ENCODE measurements at places on chromosomes 1 and 21.

DNA sequence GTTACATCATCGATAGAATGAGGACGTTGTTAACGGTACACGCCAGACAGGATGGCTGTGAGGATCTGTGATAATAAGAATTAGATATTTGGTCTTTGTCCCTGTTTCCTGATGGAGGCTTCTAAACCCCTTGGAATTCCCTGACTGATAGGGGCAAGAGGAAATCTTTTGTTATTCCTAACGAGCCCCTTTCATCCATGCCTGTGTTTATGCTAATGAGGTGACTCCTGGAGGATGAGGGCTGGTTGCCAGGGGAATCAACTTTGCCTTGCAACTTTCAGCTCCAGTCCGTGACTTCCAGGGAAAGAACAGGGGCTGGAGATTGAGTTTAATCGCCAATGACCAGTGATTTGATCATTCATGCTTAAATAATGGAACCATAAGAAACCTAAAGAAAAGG, 39.3 kb upstream of the NLRP3 start:
- DNase-seq = no peak

GRCh38 chr1:227766015-227766634, 30.9 kb downstream of the SNAP47 start:
- DNase-seq = peak; percentile 91

GRCh38 chr1:207826557-207827487, 75.0 kb downstream of the CD46 start:
- DNase-seq = no peak

GRCh38 chr1:59635097-59635496, 179.7 kb upstream of the HOOK1 start:
- DNase-seq = no peak

- no peak for DNase-seq
Measured at GRCh38 chr1:117596023-117596720, 9.7 kb upstream of the TENT5C start.

- DNase-seq = no peak
Measured at GRCh38 chr1:151897991-151898431, 11.3 kb downstream of the THEM4 start.

DNA sequence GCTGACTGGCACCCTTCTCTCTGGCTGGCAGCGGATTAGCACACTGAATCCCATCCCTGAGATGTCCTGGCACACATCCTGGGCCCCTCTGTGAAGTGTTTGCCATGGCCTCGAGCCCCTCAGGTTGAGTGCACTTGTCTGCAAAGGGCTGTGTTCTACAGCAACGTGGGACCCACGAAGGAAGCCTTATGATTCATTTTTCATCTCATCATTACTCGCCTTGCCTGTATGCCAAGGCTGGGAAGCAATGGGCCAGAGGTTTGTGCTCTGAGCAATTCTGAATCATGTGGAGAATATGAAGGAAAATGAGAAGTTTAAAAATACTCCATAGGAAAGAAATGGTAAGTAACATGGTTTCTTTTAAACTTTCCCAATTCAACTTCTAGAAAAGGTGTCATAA, 124.8 kb upstream of the LMO4 start:
- no peak for DNase-seq

GRCh38 chr21:42858185-42858847, 21.0 kb downstream of the WDR4 start:
- no peak for DNase-seq

DNA sequence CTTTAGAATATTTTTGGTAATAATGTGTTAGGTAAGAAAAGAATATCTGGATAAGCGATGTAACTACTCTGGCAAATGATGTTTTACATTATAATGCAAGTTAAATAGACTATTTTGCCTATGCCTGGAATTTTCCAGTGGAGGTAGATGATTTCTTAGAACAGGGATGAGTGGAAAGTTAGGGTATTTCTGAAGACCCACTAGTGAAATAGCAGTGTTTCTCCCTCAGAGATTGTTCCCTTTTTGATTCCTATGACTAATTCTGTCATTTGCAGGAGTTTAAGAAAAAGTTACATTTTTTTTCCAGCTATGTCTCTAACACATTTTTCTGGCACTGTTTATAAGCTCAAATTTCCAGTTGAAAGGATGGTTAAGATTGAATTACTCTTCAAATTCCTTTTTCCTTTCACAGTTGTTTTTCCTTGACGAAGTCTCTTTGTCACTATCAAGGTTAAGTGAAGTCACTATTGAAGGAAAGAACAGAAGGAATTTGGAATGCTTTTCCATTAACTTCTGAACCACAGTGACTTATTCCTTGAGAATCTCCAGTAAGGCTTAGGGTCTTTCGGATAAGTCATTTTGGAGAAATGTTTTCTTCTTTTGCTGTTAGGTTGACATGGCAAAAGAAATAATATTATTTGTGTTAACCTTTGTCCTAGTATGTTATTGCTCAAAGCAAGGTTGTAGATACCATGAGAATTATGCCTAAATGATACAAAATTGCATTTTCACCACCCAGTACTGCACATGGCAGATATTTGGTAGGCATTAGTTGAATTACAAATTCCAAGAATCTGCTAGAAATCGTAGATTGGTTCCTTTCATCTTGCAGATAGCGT, 42.9 kb upstream of the ZNF326 start:
- DNase-seq = peak; percentile 51

- DNase-seq = no peak
Measured at GRCh38 chr1:28684937-28685336, 16.4 kb downstream of the GMEB1 start.

DNA sequence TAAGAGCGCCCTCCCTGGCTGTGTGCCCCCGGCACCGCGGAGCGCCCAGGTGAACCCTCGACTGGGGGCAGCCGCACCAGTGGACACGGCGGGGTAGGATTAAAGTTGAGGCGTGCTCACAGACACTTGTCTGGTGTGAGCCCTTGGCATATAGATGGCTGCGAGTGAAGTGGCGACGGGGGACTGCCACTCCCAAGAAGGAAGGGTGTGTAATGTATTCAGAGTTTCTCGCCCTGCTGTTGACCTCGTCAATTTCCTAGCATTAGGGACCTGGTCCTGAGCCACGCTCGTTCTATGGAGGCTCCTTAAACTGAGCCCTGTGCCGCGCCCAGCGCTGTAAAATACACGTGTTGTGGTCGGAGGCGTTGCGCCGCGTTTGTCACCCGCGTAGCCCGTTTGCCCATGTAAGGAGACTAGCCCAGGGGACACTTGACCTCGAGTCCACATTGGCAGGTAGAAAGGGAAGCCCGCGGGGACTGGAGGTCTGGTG, 554 bp downstream of the EVA1C start:
- no peak for DNase-seq

DNA sequence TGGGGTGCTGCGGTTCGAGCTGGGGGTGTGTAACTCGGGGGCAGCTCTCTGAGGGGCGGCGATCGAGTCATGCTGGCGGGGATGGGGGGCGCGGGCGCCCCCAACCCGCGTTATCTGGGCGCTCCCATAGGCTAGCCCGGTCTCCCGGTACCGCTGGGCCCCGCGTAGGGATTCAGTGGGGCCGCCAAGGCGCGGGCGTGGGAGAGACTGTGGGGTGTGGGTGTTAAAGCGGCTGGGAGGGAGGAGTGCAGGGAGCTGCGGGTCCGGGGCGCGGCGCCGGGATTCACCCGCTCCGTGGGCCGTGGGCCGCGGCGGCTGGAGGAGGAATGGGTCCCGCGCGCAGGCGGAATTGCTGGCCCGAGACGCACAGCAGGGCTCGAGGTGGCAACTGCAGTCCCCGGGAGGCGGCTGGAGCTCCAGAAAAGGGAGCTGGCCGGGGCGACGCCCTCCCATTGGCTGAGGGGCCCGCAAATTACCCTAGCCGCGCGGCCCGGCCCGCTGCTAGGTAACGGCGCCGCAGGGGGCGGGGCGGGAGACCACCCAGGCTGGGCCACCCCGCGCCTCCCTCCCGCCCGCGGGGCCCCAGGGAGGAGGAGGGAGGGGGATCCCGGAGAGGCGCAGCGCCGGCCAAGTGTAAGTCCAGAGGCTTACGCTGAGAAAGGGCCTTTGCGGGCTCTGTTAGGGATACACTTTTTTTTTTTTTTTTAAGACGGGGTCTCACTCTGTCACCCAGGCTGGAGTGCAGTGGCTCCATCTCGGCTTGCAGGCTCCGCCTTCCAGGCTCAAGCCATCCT, at the start of gene PTCH2:
TSS of gene PTCH2 (minus strand) at position 392 of the 794 bp plus-strand sequence. CDS start at position 71, 321 bp downstream.
- DNase-seq = peak; percentile 83

DNA sequence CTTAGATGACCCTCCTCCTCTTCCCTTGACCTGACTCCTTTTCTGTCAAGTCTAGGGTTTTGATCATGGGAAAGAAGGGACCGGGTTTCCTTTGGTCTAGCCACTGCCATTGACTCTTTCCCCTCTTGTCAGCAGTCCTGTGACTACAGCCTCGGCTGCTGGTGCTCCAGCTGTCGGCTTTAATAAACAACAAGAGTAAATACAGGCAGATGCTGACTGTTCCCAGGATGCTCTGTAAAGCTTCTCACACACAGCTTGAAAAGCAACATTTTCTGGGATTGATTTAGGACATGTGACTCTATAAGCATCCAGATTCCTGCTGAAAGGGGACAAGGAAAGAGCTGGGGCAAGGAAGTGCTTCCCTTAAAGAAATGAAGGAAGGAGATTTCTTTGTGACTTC, 53.5 kb upstream of the CTTNBP2NL start:
- DNase-seq = no peak

DNA sequence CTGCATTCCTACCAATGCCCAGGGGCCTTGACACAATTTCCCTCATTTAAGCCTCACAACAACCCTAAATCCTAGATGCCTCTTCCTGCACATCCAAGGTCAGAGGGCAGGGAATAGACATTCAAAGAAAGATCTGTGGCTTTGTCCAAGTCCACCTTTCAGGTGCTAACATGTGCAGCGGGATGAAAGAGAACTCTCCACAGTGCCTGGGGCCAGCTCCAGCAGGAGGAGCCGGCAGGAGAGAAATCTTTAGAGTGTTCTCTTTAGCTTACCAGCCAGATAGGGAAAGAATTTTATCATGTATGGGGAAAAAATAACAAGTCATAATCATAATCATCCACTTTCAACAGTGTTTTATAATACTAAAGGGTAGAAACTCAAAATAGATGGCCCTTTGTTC, 319.7 kb downstream of the MATN1 start:
- no peak for DNase-seq

- DNase-seq = no peak
Measured at GRCh38 chr1:215617979-215618378, 50.9 kb downstream of the KCTD3 start.

DNA sequence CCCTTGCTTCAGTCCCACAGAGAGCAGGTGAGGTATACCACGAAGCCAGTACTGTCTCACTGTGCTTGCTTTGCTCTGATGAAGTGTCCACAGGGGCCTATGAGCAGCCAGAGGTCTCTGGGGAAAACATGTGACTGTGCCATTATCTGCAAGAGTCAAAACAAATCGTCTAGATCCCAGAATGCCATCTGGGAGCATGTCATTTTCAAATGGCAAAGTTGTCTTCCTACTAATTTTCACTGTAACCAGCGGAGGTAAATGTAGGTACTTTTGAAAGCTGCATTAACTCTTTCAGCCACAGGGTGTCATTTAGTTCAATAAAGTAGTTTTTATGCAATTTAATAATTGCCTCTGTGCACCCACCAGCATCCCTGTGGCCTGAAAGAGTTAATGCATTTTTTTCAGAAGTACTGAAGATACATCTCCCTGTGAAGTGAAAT, 173.6 kb upstream of the SGIP1 start:
- DNase-seq = no peak

- no peak for DNase-seq
Measured at GRCh38 chr1:203158960-203159665, 16.5 kb downstream of the MYBPH start.

DNA sequence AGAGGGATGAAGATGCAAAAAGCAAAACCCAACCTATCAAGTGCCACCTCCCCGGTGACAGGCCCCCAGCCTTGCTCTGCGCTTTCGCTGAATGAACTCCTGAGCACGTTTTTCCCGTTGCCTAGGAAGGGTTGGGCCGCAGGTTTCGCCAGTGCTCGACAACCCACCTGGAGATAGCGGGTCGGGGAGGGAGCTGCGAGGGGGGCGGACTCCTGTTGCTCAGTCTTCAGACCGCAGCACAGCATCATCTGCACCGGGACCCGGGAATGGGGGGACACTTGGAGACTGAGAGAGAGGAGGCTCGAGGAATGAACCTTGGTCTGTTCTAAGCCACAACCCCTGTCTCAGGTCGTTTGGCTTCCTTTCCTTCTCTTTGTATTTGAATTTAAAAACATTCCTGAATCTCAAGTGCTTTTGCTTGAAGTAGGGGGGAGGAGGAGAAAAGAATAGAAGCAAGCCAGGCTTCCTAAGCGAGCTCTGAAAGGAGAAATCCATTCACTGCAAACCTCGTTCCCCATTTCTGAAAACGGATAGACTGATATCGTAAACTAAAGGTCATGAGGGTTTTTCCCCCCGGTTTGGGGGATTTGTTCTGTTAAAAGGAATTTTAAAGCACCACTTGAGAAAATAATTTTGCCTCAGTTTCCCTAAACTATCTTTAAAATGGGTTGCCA, 1.2 kb downstream of the AK5 start:
- DNase-seq = no peak

DNA sequence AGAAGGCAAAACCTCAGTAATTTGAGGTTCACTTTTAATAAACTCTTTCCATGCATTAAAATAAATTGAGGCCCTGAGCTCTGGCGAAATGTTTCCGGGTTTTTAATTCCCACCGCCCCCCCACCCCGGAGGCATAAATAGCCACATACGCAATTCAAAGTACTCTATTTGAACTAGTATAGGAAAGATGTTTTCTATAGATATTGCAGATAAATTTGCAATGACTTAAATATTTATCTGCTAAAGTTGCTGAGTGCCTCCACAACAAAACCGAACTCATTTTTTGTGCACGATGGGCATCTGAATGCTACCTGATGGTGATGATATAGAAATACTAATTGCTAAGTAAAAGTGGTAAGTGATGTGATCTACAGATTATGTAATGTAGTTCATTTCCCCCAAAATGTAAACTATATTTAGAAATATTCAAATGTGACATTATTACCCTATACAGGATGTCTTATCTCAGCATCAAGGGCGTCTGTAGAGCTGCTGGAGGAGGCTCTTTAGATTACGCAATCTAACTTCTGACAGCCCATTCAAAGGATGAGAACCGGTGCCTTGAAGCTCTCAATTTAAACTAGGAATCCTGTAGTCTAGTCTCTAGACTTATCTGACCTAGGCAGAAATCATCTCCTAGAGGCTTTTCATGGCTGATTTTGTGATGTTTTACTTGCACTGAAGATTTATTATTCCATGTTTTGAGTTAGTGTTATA, 8.5 kb downstream of the IRF2BP2 start:
- DNase-seq = peak; percentile 60

GRCh38 chr1:56688522-56689026, 43.5 kb downstream of the PRKAA2 start:
- DNase-seq = peak; percentile 81

GRCh38 chr1:54978528-54979326, 1.7 kb upstream of the TMEM61 start:
- DNase-seq = no peak

- no peak for DNase-seq
Measured at GRCh38 chr1:27589441-27589840, 14.5 kb downstream of the AHDC1 start.

GRCh38 chr1:181620183-181620582, 136.9 kb downstream of the CACNA1E start:
- no peak for DNase-seq

DNA sequence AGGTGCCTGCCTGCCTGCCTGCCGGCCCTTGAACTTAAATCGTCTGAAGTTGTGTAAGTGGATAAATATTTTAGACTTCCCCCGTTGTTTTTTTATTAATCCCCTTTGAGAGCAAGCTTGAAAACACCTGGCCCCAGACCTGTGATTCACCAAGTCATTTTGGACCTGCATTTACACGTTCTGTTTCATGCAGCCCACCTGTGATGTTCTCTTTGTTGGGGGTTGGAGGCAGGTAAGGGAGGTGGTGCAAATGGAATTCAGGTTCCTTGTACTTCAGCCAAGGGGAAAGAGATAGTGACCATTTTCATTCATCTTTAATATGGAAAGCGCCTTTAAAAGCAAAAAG, 1.2 kb downstream of the SLC37A1 start:
- DNase-seq = no peak

Data from RPMI7951 (cell line).